ENCODE measurements at places on chromosomes 6 and 20.

DNA sequence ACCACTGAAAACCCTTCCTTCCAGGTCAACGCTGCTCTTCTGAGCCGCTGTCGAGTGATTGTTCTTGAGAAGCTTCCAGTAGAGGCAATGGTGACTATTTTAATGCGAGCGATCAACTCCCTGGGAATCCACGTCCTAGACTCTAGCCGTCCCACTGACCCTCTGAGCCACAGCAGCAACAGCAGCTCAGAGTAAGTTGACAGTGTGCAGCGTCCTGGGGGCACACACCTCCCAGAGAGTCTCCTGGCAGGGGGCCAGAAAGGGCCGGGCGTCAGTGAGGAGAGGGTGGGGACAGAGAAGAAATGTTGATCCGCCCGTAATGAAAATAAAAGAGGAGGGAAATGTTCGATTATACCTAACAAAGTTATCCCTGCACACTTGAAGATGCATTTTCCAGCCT is 5.0 kb downstream of the WRNIP1 start:
- H3K4me1 ChIP-seq = no peaks in the 10 kb centered on the region
- DNase-seq = no peak
- H3K36me3 ChIP-seq = no peaks in the 10 kb centered on the region
- no peaks in the 10 kb centered on the region for H3K27me3 ChIP-seq

DNA sequence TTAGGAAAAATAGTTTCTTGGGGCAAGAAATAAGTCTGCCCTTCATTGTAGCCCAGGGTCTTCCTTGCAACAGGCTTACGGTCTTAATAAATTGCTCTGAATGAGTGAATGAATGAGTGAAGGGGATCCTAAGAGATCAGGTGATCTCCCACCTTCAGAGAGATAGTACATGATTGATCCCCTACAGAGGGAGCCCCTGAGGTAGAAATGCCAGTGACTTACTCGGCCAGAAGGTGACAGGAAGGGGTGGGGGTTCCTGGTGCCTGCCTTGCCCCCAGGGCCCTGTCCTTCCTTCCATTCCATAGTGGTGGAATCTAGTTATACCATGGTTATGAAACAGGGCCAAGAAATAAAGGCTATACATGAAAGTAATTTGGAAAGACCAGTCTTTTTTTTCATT is 215.3 kb upstream of the SSTR4 start:
- no peaks in the 10 kb centered on the region for H3K27me3 ChIP-seq
- H3K27ac ChIP-seq = no peak overlapping the region
- no peaks in the 10 kb centered on the region for H3K4me1 ChIP-seq
- no peak overlapping the region for H3K4me3 ChIP-seq
- DNase-seq = no peak

GRCh38 chr6:3751077-3751729 is at the start of gene PXDC1:
Gene PXDC1, minus strand, starts transcription at chr6:3751713. Its CDS starts 182 bp downstream, at chr6:3751531.
- no peak for DNase-seq
- H3K4me3 ChIP-seq = peak within 1 kb of the TSS; percentile 32
- no peaks in the 10 kb centered on the region for H3K36me3 ChIP-seq
- peaks cover 21% of the 10 kb centered on the region for H3K27me3 ChIP-seq
- H3K27ac ChIP-seq = no peak within 1 kb of the TSS
- H3K4me1 ChIP-seq = peaks cover 2% of the 10 kb centered on the region

DNA sequence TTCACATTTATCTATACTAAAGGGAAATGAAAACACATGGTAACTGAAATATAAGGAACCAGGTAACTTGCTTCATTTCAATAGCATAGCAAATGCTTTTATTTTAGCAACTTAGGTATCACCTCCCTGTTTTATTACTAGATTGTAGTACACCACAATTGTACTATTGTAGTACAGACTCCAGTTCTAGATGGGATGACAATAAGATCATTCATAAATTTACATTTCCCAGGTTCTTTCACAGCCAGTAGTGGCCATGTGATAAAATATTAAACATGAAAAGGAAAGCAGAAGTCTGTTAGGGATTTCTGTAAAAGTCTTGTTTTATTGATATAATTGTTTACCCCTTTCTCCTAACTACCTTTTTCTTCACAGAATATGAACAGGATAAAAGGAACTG is 97.2 kb downstream of the LMBRD1 start:
- no peak overlapping the region for H3K27ac ChIP-seq
- H3K4me1 ChIP-seq = no peaks in the 10 kb centered on the region
- no peaks in the 10 kb centered on the region for H3K36me3 ChIP-seq
- no peak for DNase-seq
- H3K27me3 ChIP-seq = no peaks in the 10 kb centered on the region

GRCh38 chr6:125050663-125051318 is 88.6 kb downstream of the RNF217 start:
- H3K4me3 ChIP-seq = no peak overlapping the region
- no peaks in the 10 kb centered on the region for H3K36me3 ChIP-seq
- no peak for DNase-seq
- H3K4me1 ChIP-seq = peaks cover 5% of the 10 kb centered on the region
- no peaks in the 10 kb centered on the region for H3K27me3 ChIP-seq

DNA sequence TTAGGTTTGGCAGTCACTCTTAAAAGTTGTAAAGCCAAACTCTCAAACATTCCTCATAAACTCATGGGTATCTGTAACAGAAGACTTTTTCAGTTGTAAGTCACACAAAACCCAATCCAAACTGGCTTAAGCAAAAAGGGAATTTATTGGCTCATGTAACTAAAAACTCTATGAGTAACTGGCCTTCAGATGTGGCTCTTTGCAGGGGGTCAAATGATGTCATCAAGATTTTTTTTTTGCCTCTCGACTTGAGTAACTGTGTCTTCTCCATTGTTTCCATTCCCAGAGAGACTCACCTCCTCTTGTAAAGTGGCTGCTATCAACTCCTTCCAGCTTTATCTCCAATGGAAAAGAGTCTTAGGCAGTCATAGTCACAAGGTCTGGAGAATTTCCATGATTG is 645.0 kb downstream of the DHX35 start:
- no peaks in the 10 kb centered on the region for H3K27me3 ChIP-seq
- DNase-seq = no peak
- H3K27ac ChIP-seq = no peak overlapping the region
- H3K4me1 ChIP-seq = no peaks in the 10 kb centered on the region
- no peak overlapping the region for H3K4me3 ChIP-seq

DNA sequence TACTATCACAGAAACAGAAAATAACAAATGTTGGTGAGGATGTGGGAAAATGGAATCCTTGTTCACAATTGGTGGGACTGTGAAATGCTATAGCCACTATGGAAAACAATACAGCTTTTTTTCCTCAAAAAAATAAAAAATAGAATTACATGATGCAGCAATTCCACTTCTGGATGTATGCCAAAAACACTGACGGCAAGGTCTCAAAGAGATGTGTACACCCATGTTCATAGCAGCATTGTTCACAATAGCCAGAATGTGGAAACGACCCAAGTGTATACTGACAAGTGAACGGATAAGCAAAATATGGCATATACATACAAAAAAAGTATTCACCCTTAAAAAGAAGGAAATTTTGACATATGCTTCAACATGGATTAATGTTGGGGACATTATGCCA is 213.4 kb downstream of the KHDC1L start:
- no peak for DNase-seq

DNA sequence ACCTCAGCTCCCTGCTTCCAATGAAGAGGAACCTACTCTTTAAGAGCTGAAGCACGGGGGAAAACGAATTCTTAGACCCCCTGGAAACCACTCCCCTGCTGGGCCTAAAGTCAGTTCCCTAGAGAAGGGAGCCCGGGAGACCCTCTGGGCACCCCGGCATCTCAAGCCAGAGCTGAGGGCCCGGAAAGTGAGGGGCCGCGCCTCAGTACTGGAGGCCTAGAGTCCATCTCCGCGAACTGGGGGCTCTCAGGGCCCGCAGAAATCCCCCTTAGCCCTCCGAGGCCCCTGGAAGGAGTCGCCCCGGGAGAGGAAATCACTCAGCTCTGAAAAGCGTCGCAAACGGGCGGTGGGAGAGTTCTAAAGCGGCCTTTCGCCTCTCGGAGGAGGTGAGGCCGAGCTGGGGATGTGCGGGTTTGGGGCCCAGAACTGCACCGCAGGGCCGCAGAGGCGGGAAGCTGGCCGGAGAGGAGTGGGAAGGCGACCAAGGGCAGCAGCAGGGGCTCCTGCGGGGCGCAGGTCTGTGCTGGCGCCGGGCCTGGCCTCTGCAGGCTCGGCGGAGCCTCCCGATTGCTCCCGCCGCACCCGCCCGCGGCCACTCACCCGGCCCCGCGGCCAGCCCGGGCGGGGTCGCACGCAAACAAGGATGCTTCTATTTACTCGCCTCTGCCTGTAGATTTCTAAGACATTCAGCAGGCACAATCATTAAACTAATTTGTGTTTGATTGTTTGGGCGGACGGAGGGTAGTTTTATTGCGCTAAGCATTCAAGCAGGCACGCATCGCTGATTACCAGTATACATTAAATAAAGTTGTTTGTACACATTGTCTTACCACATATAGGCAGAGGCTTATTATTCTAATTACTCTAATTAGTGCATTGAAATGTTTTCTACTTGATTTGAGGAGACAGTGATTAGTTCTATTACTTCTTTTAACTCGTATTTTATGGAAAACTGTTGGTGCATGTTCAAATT is 9.2 kb downstream of the POU3F2 start:
- H3K36me3 ChIP-seq = no peaks in the 10 kb centered on the region
- peak overlapping the region; percentile 26 for H3K4me3 ChIP-seq
- H3K4me1 ChIP-seq = no peaks in the 10 kb centered on the region
- DNase-seq = no peak

- no peak for DNase-seq
- H3K4me3 ChIP-seq = no peak overlapping the region
- H3K27ac ChIP-seq = no peak overlapping the region
- H3K4me1 ChIP-seq = peaks cover 9% of the 10 kb centered on the region
- H3K36me3 ChIP-seq = no peaks in the 10 kb centered on the region
These were observed 5.3 kb downstream of the SNAI1 start for GRCh38 chr20:49987868-49988690.

- DNase-seq = no peak
- H3K4me1 ChIP-seq = peaks cover 5% of the 10 kb centered on the region
- no peaks in the 10 kb centered on the region for H3K27me3 ChIP-seq
- no peaks in the 10 kb centered on the region for H3K36me3 ChIP-seq
- H3K27ac ChIP-seq = no peak overlapping the region
These were observed 36.2 kb downstream of the SUN5 start for GRCh38 chr20:32967961-32968457.

- no peak for DNase-seq
- no peaks in the 10 kb centered on the region for H3K4me1 ChIP-seq
- H3K4me3 ChIP-seq = no peak overlapping the region
- no peaks in the 10 kb centered on the region for H3K36me3 ChIP-seq
- H3K27ac ChIP-seq = no peak overlapping the region
- H3K27me3 ChIP-seq = no peaks in the 10 kb centered on the region
These were observed 610.2 kb upstream of the NOX3 start for GRCh38 chr6:156065849-156066248.

GRCh38 chr6:113558966-113559365 is 298.2 kb upstream of the MARCKS start:
- no peak overlapping the region for H3K27ac ChIP-seq
- no peak overlapping the region for H3K4me3 ChIP-seq
- no peaks in the 10 kb centered on the region for H3K36me3 ChIP-seq
- H3K27me3 ChIP-seq = no peaks in the 10 kb centered on the region

DNA sequence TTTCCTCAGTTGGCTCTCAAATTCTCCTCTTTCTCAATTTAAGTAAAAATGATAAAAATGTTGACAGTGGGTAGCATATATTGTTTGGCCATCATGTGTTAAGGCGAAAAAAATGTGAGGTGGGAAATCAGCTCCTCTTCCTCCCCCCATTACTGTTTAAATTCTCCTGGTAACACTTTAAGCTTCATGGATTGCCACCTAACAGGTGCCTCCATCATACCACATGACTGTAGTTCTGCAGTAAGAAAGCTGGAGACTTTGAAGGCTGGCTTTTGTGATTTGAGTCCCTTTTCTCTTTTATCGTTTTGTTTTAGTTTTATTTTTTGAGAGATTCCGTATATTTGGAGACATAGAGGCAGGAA is 1.2 kb downstream of the ZFAND3 start:
- no peaks in the 10 kb centered on the region for H3K4me1 ChIP-seq
- H3K4me3 ChIP-seq = peak overlapping the region; percentile 97
- no peaks in the 10 kb centered on the region for H3K27me3 ChIP-seq
- H3K36me3 ChIP-seq = no peaks in the 10 kb centered on the region

- H3K27ac ChIP-seq = no peak overlapping the region
- no peaks in the 10 kb centered on the region for H3K36me3 ChIP-seq
- no peaks in the 10 kb centered on the region for H3K27me3 ChIP-seq
- H3K4me1 ChIP-seq = peaks cover 4% of the 10 kb centered on the region
- no peak overlapping the region for H3K4me3 ChIP-seq
These were observed 37.4 kb downstream of the HIVEP2 start for GRCh38 chr6:142907544-142907943.

GRCh38 chr20:19114410-19114809 is 98.0 kb upstream of the SLC24A3 start:
- no peak for DNase-seq
- no peaks in the 10 kb centered on the region for H3K27me3 ChIP-seq
- H3K27ac ChIP-seq = no peak overlapping the region

GRCh38 chr6:150418827-150419594 is 50.2 kb downstream of the IYD start:
- no peak overlapping the region for H3K4me3 ChIP-seq
- H3K36me3 ChIP-seq = no peaks in the 10 kb centered on the region
- no peak overlapping the region for H3K27ac ChIP-seq
- H3K27me3 ChIP-seq = no peaks in the 10 kb centered on the region
- no peaks in the 10 kb centered on the region for H3K4me1 ChIP-seq
- peak; percentile 27 for DNase-seq

GRCh38 chr6:40854592-40854991 is 184.4 kb downstream of the UNC5CL start:
- DNase-seq = no peak
- H3K4me3 ChIP-seq = no peak overlapping the region
- H3K4me1 ChIP-seq = no peaks in the 10 kb centered on the region
- H3K36me3 ChIP-seq = no peaks in the 10 kb centered on the region
- H3K27ac ChIP-seq = no peak overlapping the region

GRCh38 chr6:155895641-155896040 is 440.0 kb upstream of the NOX3 start:
- no peaks in the 10 kb centered on the region for H3K4me1 ChIP-seq
- DNase-seq = no peak
- H3K4me3 ChIP-seq = no peak overlapping the region

DNA sequence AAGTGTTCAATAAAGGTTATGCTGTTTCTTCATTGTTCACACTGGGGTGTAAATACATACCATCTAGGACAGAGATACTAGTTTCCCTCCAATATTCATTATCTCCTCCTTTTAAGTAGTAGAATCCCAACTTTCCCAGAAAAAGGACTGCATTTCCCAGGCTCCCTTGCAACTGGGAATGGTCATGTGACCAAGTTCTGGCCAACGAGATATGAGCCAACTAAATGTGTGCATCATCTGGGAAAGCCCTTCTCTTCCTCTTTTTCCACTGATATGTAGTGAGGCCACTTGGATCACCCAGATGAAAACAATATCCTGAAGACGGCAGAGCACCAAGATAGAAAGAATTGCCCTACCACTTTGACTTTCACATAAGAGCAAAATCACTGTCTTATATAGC is 97.9 kb upstream of the PTPRT start:
- DNase-seq = no peak
- no peak overlapping the region for H3K4me3 ChIP-seq
- no peak overlapping the region for H3K27ac ChIP-seq
- no peaks in the 10 kb centered on the region for H3K4me1 ChIP-seq

- no peaks in the 10 kb centered on the region for H3K27me3 ChIP-seq
- H3K27ac ChIP-seq = no peak overlapping the region
- no peak overlapping the region for H3K4me3 ChIP-seq
- DNase-seq = peak; percentile 71
- H3K4me1 ChIP-seq = no peaks in the 10 kb centered on the region
- H3K36me3 ChIP-seq = no peaks in the 10 kb centered on the region
These were observed 44.0 kb upstream of the ZBTB24 start for GRCh38 chr6:109526905-109527628.

Measured in iPS DF 6.9 (cell line).